Dermis blood vessel endothelial cell (primary cell): ENCODE measurements at places on chromosomes 3 and 15.

DNA sequence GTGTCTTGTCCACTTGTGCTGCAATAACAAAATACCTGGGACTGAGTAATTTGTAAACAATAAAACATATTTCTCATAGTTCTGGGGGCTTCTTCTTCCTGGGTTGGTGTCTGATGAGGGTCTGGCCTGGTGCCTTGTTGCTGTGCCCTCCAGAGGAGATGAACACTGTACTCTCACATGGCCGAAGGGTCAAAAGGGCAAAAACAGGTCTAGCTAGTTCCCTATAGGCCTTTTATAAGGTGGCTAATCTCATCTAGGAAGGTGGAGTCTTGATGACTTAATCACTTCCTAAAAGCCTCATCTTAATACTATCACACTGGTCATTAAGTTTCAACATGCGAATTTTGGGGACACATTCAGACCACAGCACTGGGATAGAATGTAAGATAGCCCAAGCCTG lies 228.4 kb downstream of the TLE3 start:
- no peak for DNase-seq

DNA sequence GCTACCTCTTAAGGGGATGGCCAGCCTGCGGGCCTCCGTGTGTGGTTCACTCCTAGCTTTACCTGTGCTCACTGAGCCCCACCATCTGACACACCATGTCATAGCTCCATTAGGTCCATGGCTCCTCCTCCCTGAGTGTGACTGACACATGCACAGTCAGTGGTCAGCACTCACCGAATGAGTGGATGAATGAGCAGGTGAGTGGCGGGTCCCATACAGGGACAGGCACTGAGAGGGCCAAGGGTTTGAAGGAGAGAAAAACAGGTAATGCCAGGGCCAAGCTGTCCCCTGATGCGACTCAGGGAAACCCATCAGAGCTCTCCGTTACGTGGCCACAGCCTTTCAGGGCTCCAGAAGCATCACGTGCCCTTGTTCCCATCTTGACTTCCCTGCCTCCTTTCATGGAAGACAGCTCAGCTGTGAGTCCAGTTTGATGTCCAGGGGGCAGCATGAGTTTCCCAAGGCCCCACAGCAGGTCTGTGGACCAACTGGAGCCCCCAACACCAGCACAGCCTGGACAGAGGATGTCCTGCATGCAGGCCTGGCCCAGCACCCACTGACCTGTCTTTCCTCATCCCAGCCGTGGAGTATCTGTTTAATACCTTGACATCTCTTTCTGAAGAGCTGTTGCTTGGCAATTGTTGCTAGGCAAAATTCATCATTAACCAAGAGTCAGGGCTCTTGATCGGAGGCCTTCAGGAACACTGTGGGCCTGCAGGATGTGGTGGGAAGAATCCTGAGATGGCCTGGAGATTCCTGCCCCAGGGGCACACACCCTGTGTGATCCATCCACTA lies 84.4 kb downstream of the PLXNA1 start:
- no peak for DNase-seq

GRCh38 chr15:56165234-56165633 lies 78.4 kb downstream of the RFX7 start:
- DNase-seq, result no peak

DNA sequence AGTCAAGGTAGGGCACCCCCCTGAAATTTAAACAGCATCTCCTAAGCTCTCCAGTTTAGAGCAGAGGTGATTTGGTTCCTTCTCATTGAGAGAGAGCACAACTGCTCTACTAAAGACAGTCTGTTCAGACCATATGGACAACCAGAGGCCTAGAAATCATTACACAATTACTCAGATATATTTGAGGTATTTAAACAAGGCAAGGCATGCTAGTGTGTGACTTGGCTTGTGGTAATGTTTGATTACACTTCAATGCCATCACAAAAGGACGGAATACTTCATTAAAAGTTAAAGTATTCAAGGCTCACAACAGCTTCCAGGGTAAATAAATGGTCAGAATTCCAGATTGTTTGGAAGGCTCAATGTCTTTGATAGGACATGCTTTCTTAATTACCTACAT lies 110.2 kb downstream of the LRTM1 start:
- DNase-seq, result no peak

GRCh38 chr3:33883538-33883950 lies 85.1 kb downstream of the PDCD6IP start:
- DNase-seq, result peak; percentile 69

DNA sequence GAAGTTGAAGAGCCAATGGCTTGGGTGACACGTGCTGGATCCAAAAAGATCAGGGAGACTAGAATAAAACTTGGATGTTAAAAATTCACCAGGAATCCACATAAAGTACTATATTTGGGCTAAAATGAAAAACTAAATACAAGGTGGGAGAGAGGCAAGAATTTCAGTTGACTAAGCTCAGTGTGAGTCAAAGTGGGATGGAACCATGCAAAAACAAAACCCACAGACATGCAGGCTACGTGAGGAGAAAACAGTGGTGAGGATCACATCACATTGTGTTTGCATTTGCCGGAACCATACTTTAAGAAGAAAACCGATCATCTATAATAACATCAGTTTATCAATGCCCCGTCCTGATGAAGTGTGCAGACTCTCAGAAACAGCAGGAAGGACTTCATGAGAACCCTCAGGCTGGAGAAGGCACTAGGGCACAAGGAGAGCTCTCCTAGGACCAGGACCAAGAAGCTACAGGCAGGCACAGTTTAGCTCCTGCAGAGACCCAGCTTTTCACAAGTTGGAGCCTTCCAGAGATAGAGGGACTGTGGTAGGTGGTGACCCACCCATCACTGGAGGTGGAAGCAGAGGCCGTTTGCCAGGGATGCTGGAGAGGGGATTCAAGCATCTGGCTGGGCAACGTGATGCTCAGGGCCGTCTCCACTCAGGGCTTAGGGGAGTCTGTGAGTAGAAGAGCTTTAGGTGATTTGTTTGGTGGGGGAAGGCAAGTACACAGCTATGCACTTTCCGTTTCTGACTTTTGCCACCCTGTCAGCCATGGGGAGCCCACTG lies 29.0 kb upstream of the NR2E3 start:
- no peak for DNase-seq

GRCh38 chr3:152621967-152622810 lies 212.7 kb upstream of the P2RY1 start:
- no peak for DNase-seq

DNA sequence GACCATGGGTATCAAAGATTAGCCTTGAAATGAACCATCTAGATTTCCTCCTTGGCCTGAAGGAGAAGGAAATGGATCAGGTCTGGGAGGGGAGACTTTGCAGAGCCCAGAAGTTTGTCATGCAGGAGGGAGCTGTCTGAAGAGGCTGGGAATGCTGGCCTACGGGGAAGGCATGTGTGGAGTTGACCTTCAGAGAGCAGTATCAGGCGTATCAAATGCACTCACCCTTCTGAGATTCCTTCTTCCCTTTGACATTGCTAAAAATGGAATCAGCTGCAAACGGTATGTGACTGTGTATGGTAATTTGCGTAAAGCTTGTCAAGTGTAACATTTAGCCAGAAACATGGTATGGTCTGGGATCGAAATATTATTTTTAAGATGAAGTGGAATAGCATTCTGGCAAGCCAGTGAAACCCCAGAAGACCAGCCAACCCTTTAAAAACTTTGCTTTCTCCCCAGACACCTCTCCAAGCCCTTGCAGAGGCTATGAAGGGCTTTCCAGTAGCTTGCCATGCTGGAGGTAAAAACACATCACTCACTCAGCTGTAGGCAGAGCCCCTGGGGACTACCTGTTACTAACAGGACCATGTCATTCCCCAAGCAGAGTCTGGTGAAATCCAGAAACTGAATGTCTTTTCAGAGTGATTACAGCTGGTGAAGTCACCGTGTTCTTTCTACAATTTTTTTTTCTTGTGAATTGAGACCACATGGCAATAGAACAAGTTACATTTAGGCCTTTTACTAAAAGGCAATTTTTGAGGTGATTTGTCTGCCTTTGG lies 174.7 kb upstream of the SLC24A5 start:
- DNase-seq, result no peak

GRCh38 chr15:81165535-81165934 lies 31.1 kb upstream of the IL16 start:
- no peak for DNase-seq

DNA sequence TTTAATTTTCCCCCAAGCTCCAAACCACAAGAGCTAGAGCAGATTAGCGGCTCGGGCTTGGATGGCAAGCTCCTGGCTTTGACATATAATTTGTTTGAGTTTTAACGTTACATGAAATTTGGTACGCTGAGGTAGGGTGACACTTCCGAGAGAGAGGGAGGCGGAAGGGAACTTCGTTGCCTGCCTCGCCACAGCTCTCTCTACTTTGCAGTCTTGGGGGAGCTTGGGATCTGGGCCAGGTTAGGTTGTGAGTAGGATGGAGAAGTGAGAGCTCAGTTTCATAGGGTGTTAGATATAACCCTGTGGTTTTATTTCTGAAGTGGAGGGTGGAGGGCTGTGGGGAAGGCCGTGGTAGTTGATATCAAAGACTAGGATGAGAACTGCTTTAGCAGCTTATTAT lies 39.7 kb downstream of the LRTM1 start:
- DNase-seq, result no peak

GRCh38 chr3:107992976-107993684 lies 97.7 kb downstream of the CD47 start:
- no peak for DNase-seq

DNA sequence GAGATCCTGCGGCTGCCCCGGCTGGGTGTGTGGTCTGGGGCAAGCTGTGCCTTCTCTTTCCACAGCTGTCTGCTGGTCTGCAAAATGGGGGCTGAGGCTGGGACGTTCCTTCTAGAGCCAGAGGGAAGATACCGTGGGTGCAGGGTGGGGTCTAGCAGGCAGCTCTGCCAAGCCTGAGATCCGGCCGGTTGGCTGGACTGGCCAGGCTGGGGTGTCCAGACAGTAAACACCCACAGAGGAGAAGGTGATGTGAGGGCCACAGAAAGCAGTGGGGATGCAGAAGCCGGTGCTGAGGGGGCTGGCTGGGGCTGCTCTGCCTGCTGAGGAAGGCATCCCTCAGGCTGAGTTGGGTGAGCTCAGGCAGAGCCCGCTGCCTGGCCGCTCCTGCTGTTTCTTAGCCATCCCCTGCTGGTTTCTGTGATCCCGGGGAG lies 46.1 kb downstream of the FBLN2 start:
- no peak for DNase-seq

GRCh38 chr3:16665282-16665741 lies 60.1 kb upstream of the DAZL start:
- DNase-seq, result peak; percentile 47

DNA sequence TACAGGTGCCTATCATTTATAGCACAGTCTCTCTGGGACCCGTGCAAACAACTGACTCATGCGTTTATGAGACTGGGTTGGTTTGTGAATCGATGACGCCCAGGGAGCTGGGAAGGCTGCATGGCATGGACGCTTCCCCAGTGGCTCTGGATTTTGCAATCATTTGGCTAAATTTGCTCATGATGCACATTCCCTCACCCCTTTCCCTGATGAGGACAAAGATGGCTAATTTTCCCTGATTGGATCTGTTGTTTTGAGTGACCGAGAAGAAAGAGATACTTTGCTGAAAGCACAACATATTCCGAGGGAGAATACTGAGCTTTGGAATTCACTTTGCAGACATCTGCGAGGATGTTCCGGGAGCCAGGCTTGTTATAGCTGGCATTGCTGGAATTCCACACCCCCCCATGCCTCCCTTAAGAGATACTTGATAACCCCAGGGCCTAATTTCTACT lies 51.1 kb downstream of the CGNL1 start:
- DNase-seq, result no peak

DNA sequence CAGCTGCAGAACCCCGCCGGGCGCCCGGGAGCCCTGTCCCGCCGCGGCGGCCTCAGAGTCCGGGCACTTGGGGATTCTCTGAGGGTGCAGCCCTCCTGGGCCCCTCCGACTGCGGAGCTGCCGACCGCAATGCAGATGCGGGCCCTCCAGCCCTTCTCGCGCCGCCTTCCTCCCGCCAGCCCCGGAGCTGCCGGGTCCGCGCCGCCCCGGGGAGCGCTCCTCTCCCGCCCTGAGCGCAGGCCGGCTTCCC lies 320 bp upstream of the ACAN start:
- no peak for DNase-seq

DNA sequence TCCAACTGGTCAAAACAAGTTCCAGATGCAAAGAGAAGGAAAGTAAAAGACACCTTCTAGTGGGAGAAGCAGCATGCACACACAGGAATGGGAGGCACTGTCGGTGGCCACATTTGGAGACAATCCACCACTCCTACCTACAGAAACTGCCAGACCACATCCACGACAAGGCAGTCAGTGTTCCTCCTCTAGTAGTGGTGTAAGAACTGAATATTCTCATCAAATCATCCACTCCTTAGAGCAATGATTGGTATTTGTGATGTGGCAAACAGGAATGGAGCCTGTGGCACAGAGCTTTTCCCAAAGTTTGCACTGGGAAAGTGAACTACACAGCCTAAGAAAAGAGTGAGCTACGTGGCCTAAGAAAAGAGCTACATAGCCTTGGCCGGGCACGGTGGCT lies 5.1 kb upstream of the SPINT1 start:
- DNase-seq, result no peak

DNA sequence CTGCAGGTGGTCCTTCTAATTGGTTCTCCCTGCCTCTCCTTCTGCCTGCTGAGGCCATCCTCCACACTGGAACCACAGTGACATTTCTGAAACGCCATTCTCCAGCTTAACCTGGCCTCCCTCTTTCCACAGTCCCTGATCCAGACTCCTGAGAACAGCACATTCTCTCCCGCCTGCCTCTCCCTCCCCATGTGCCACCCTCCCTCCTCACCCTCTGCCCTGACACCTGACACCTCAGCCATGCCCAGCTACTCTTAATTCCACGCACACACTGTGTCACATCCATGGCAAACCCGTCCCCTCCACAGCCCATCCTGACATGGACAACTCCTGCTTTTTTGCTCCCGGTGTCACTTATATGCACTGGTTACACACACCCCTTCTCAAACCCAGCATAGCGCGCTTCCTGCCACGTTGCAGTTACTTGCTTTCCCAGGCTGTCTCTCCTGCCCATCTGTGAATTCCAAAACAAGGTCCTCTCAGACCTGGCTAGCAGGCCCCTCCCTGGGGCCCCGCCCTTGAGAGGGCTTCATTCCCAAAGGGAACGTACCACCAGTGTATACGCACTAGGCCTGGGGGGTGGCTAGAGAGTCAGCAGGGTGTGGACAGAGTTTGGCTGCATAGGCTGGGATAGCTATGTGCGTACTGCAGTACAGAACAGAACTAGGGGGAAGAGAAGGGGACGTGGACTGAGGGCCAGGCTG lies 92.7 kb upstream of the BLM start:
- DNase-seq, result no peak

DNA sequence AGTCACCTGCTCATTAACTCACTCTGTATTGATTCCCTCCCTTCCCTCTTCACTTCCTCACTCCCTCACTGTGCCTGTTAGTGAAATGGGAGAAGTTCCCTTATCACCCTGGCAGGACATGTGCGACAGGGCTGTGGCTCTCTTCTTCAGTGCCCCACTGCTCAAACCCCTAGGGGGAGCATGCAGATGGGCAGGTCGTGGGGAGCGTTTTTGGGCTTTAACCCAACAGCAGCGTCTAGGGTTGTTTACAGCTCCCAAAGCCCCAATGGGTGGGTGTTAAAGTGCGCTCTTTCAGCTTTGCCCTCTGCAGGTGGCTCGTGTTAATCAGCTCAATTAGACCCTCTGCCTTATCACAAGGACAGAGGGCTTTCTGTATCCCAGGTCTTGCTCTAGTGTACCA lies 447.8 kb upstream of the PROK2 start:
- no peak for DNase-seq

- DNase-seq, result no peak
These were observed at the start of gene TNNC1 for GRCh38 chr3:52453496-52454249. TSS of gene TNNC1 (minus strand) at chr3:52454041. CDS start at chr3:52454015, 26 bp downstream.

GRCh38 chr3:89032346-89033013 lies 74.9 kb upstream of the EPHA3 start:
- DNase-seq, result no peak
